ENCODE measurements at places on chromosomes 12 and 14.
A peak's percentile ranks its signal among the peaks of the same experiment; 100 is the strongest.

- DNase-seq, result no peak
Measured at GRCh38 chr12:60240891-60241290, 645.1 kb downstream of the SLC16A7 start.

- no peak for DNase-seq
Measured at GRCh38 chr12:6333029-6333428, 8.8 kb downstream of the TNFRSF1A start.

DNA sequence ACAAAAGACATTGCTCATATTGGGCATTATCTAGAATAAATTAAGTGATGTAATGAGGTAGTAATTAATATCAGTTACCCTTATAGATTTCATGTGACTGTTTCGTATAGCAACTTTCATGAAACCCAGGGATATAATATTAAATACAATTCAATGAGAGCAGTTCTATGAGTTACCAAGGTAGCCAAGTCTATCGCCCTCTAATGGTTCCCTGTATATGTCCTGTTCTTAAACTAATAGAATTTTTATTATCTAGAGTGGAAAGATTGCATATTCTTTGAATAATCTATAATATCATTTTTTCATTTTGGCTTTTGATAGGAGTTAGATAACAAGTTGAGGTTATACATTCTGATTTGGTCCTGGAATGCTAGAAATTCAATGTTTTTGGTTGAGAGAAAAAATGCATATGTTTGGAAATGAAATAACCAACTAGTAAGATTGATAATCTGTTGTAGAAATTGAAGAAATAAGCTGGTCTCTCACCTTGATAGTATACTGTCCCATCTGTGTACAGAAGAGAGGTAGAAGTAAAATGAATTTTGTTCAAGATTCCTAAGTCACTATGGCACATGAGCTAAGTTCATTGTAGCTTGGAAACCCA, 59.7 kb downstream of the SCFD1 start:
- peak; percentile 25 for DNase-seq

DNA sequence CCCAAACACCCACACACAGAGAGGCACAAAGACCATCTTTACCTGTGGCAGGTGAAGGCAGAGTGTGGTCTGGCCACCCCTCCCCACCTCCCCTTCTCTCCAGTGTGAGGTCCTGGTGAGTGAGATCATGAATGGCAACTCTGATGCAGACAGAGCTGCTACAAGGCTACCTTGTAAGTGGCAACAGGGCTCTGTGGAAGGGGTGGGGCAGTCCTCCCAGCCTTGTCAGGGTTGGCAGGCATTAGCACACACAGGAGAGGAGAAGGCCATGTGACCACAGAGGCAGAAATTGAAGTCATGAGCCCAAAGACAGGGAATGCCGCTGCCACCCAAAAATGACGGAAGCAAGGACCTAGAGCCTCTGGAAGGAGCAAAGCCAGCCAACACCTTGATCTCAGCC, 30.7 kb downstream of the VWF start:
- no peak for DNase-seq

GRCh38 chr14:63443361-63443760, 99.8 kb downstream of the PPP2R5E start:
- DNase-seq, result no peak

DNA sequence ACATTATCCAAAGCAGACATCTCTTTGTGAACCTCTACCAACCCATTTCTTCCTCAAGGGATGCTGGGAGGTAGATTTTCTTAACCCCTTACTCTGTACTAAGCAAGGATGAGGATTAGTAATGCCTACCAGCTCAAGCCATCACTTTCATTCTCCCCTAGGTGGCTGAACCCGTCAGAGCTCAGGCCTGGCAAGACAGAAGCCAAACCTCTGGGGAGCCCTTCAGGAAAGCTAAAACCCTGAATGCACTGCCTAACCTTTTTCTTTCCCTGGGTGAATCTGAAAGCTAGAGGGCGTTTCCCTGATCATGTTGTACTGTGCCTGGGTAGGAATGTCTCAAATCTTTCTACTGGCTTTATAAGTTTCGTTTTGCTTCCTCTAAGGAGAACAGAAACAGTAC, 617.3 kb downstream of the RPL10L start:
- no peak for DNase-seq

GRCh38 chr12:12800406-12801180, 12.6 kb upstream of the DDX47 start:
- DNase-seq, result peak; percentile 68

DNA sequence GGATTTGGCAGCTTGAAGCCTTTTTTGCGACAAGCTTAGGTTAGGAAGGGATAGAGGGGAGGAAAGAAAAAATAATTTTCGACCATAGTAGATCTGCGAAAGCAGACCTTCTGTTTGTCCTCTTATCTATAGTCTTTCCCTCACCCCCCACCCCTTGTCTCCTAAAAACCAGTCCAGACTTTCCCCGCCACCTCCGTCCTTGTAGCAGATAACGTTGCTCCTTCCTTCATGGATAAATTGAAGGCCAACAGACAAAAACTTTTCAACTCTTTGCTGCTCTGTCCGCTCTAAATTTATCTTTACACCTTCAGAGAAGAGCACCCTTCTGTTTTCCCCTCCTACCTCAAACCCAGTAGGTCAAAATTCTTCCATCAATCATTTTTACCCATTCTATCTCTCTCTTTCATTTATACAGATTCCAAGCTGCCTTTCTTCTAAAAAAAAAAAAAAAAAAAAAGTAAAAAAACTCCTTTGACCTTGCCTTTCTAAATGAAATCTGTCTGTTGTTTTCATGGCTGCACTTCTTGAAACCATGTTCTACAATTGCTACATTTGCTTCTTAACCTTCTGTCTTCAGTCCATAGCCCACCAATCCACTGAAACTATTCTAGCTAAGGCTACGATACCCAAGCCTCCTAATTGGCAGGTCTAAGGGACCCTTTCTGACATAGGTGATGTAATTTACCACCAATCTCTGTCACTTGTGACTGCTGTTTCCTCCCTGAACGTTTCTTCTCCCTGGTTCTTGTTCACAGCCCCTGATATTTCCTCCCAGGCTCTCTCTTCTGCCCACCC, 11.1 kb upstream of the NEMF start:
- no peak for DNase-seq

DNA sequence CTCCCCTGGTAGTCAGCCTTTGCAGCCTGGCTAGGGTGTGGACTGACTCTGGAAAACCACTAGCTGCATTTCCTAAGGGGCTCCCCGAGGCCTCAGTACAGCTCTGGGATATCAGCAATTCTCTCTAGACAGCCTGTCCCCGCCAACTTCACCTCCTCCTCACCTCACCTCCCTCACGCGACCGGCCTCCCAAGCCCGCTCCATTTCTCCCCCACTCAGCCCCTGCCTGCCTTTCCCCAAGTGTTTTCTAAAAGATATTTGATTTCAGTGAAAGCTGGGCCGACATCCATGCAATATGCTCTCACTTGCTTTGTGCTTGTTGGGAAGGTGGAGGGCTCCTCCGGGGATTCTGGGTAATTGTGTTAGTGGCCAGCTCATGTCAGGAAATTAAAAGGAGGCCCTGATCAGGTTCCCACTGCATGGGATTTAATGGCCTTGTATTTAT, 91.8 kb downstream of the ESRRB start:
- DNase-seq, result no peak

DNA sequence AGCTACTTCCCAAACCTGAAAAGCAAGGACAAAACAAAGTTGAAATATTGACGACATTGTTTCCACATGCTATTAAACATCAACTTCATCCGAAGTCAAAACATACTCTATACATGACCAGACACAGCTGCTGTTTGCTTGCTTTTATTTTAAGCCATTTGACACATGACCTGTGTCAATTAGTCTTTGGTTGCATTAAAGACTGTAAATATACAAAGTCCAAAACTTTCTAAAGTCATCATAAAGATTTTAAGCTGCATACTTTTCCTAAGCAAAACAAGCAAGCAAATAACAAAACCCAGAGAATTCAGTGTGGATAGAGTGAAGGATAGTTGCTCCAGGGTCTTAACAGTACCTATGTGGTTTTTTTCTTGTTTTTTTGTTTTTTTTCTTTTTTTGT, 21.8 kb downstream of the HAL start:
- no peak for DNase-seq

GRCh38 chr12:95766356-95767019, 24.1 kb downstream of the NTN4 start:
- DNase-seq, result peak; percentile 46

- DNase-seq, result peak; percentile 11
Measured at GRCh38 chr14:64717870-64718269, 13.6 kb downstream of the PLEKHG3 start.

DNA sequence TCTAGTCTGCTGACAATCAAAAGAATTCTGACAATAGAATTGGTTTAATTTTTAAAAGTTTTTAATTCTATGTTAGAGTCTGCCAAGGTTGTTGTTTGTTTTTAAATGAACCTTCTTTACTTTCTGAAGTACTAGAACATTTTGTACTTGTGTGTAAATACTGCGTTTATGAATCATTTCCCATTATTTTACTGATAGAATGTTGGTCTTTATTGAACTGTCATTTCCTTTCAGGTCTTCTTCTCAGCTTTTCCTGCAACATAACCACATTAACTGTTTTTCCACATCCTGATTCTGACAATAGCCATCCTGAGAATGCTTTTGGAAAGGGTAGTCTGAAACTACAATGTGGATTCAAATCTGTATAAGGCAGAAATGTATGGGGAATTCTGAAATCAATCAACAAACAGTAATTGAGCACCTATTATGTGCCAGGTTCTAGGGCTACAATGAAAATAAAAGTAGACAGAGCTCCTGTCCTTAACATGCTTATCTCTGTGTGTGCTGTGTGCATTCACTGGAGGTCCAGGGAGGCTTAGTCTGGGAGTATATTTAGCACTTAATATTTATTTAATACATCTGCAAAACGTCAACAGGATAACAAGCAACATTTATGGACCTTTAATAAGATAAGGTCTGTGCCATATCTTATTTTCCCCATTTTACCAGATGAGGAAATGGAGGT, 73.1 kb upstream of the SLC38A2 start:
- peak; percentile 62 for DNase-seq

- DNase-seq, result no peak
Measured at GRCh38 chr12:91753649-91754048, 392.0 kb downstream of the BTG1 start.

Data from fibroblast of mammary gland (primary cell).